Stimulated activated CD4-positive, alpha-beta T cell treated with anti-CD3 and anti-CD28 coated beads, Interleukin-15, amount 100 ng/mL, for 1 hour (primary cell): ENCODE measurements at places on chromosomes 12 and 14.

DNA sequence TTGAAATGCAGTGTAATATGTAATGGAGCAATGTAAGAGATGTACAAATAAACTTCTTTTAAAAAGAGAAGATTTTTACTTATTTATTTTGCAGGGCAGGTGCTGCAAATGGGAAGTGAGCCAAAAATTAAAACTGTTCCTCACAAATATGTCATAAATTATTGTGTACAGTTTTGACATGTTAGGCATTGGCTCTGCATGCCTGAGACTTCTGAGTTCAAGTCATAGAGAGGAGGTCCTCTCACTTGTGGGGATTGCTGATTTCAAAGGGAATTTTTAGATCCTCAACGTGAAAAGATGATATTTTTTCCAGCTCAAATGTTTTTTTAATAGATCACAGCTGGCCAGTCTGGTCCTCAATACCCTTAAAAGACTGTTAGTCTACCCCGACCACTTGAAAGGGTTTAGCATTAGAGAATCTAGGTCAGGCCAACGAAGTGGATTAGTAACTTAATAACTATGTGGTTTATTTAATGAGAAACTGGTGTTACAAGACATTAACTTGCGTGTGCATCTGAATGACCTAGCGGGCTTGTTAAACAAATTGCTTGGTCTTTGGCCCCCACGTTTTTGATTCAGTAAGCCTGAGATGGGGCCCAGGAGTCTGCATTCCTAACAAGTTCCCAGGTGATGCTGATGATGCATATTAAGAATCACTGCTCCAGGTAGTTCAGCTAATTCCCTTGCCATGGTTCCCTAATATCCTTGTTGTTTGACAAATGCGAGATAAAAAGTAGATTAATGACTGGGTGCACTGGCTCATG, 30.9 kb upstream of the WDR89 start:
- DNase-seq = no peak

- no peak for DNase-seq
Observed at GRCh38 chr14:85296456-85297210, 233.3 kb upstream of the FLRT2 start.

DNA sequence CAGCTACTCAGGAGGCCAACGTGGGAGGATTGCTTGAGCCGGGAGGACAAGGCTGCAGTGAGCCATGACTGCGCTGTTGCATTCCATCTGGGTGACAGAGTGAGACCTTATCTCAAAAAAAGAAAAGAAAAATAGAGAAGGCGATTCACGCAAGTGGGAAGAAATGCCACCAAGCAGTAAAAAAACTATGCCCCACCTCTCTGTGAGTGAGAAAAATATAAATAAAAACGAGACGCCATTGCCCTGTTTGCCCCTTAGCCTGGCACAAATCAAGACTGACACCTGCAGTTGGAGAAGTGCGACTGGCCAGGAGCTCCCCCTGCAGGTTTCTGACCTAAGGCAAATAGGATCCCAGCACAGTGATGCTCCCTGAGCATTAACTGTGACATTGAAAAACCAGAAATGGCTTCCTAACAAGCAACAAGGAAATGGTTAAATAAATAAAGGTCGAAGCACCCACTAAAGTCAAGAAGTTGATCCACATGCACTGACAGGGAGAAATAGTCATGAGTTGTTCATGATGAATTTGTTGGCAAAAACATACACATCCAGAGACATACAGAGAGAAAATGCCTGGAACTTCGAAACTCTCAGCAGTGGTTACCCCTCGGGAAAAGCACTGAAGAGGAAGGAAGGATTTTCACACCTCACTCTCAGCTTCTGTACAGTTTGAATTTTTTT, 21.1 kb downstream of the GSC start:
- DNase-seq = no peak

GRCh38 chr14:29926228-29926627, 1.4 kb downstream of the PRKD1 start:
- DNase-seq = no peak

GRCh38 chr14:23568600-23569331, 1.2 kb upstream of the AP1G2 start:
- no peak for DNase-seq
